Parietal lobe (tissue), 2 donors: ENCODE measurements at places on chromosomes 4 and X. TPM values are rescaled to one million over a fixed set of nuclear protein-coding genes. Genes with fewer than 3 reads are reported as not detected.

CT45A1 gene
- not detected for total RNA-seq

HSFX4 gene
- not detected for total RNA-seq

EFNB1 gene
- total RNA-seq, result 24.7 TPM

TCEAL7 gene
- 41.0 TPM for total RNA-seq

PGAM4 gene
- total RNA-seq, result not detected

BANK1 gene
- not detected for total RNA-seq
